ENCODE measurements at places on chromosomes 7 and 10.
A peak's percentile ranks its signal among the peaks of the same experiment; 100 is the strongest.

DNA sequence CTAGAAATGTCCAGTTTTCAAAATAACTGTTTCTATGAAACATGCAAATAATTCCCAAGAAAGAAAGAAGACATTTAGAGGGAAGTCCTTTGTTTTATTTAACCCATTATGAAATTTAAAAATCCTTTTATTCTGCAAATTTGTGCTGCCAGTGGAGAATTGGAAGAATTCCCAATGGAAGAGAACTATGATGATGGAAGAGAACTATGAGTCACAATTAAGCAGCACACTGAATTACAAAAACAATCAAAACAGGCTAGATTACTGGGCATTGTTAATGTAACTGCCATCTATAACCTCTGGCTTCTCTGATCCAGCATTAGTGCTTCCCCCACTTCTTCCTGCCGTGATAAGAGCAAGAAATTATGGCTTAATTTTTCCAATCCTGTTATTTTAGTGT, 126.2 kb upstream of the FEZF1 start:
- no peak for DNase-seq

- no peak for DNase-seq
These were observed 121.4 kb downstream of the TCF7L2 start for GRCh38 chr10:113071446-113071845.

- no peak for DNase-seq
These were observed 78.2 kb downstream of the MYL10 start for GRCh38 chr7:101550641-101551541.

- DNase-seq = peak; percentile 50
These were observed 75.7 kb downstream of the IMMP2L start for GRCh38 chr7:111486472-111487142.

DNA sequence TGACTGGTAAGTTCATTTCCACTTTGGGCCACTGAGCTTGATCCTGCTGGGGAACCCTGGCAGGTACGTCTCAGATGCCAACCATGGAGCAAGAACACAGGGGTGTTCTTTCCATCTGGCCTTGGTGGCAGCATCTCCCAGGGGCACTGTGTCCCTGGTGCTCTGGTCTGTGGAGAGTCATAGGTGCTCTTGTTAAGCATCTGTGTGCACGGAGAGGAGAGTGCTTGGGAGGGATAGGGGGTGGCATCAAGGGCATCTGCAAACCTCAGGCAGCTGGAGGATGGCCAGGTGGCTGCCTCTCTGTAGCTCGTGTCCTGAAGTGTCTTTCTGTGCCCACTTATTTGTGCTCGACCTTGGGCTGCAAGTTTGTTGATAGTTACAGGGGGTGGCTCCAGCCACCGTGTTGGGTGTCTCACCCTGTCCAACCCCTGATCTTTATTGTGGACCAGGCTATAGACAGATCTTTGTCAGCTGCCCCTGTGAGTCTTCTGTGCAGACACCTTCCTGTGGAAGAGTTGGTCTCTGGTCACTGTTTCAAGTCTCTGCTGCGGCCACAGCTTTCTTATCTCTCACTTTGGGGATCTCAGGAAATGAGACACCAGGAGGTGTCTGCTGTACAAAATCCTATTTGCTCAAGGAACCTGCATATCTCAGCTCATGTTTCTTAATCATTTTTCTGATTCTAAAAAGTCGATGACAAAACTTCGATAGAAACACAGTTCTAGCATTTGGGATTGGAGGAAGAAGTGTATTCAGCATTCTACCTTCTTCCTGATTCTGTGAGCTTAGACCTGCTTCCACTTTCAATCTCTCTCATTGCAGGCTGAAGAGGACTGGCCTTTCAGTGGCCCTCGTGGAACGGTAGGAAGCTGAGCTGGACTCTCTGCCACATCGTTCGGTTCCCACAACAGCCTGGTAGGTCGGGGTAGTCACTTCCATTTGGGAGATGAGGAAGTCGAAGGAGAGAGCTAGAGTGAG, 17.2 kb upstream of the GIMAP8 start:
- no peak for DNase-seq
